Foreskin fibroblast (primary cell): ENCODE measurements at places on chromosomes 7 and 10.

DNA sequence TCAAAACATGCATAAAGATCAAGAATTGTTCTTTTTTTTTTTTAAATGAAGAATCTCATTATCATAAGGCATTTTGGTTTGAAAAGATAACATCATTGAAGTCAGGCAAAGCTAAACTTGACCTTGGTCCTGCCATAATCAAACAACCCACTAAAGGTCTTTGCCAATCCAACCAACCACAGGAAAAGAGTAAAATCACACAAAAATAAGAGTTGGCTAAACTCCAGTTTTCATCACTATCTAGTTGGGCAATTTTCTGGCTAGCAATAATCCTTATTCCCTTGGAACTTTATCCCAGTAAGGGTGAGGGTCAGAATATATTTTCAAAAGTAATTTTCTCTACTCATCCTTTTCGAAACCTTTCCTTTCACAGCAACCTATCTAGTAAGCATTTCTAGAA lies 62.4 kb downstream of the HIBADH start:
- no peak for DNase-seq

DNA sequence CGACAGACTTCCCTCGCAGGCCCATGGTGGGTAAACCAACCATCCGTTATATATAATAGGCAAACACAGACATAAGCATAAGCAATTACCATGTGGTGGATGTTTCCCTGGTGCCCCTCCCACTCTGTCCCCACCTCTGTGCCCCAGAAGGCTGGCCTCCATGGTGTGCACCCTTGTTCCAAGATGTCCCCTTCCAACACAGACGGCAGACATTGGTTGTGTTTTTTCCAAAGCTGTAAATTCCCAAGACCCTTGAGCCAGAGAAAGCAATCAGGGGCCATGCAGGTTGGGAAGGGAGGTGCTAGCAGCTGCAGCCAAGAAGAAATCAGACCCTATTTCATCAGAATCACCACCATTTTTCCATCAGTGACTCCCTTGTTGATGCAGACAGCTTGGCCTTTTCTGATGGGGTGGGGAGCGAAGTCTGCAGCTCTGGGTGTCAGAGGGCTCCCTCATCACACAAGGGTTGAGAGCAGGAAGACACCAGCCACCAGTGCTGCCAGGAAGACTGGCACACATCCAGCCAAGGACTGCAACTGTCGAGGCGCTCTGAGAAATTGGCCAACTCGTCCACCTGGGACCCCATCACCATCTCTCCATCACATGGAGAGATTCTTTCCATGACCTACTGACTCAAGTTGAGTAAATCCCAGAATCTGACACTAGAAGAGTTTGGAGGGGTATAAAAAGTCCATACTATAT lies 86.8 kb upstream of the CHST15 start:
- DNase-seq = no peak

GRCh38 chr10:115030483-115031200 lies 62.5 kb upstream of the ATRNL1 start:
- DNase-seq = no peak

DNA sequence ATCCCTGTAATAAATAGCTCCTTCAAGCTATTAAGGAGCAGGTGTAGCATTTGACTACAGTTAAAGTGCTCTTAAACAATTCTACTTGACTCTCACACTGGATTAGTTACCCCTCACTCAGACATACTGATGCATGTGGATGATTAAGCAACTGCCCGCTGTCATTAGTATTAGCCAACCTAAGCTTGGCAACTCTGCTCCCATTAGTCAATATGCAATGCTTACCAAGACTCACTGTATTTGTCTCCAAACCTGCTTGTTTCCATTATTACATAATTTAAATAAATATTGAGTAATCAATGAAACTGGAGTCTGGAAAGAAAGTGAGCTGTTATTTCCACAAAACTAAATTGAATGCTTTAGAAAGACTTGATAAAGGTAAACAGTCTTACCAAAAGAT lies 144.0 kb upstream of the ASAH2 start:
- peak; percentile 54 for DNase-seq

DNA sequence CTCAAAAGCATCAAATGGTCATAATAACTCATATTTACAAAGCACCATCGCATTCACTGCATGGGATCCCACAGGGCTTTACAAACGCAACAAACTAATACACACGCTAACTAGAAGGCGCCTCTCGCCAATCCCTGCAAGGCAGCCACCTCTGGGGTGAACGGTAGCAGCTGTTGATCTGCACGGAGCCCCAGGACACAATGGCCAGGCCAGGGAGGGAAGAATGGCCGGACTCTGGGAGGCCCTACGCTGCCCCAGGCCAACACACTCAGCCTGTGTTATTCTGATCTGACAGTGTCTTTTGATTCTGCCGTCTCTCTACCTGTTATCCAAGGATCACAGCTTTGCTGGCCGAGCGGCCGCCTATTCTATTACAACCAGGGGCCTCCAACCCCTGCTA lies 41.8 kb downstream of the HABP2 start:
- DNase-seq = no peak

GRCh38 chr10:110524179-110524858 lies 26.6 kb downstream of the DUSP5 start:
- no peak for DNase-seq

GRCh38 chr10:96846395-96846794 lies 14.3 kb downstream of the LCOR start:
- DNase-seq = no peak

- DNase-seq = peak; percentile 73
Observed at GRCh38 chr7:46080595-46081159, 159.6 kb upstream of the IGFBP3 start.

- peak; percentile 81 for DNase-seq
Observed at GRCh38 chr7:44533301-44534055, 7.7 kb downstream of the NPC1L1 start.

DNA sequence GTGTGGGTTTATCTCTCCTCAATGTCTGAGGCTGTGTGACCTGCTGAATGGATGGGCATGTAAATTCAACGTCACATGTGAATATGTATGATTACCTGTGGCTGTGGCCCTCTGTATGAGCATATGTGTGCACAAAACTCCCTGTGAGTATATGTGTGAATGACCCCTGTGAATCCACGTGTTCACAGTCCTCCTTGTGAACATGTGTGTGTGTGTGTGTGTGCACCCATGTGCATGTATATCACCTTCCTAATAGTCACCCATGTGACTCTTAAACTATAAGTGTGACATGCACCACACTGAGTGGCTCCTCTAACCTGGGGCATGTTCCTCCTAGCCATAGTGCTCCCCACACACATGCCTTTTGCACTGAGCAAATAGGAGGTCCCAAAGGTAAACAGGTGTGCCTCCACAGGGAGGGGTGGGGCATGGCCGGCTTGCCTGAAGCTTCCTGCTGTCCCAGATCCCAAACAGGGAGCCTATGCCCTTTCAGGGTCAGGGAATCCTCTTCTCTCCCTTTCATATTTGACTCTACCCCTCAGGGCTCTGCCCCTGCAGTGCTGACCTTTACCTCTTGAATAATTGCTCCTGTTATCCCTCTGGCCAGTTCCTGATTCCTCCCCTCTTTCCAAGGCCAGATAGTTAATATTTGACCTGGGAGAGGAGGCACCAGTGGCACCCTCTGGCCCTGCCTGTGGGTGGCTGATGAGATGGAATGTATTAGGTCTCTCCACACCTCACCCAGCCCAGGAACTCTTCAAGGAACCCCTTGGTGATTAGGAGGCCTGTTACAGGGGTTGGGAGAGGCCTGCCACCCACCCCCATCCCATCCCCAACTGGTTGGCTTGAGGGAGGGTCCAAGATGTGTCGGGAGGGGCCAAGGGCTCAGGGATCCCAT lies 1.9 kb downstream of the SEMA4G start:
- no peak for DNase-seq

- DNase-seq = peak; percentile 82
Observed at GRCh38 chr7:27031289-27032172, 64.3 kb downstream of the HOXA1 start.

GRCh38 chr10:95430231-95430951 lies 130.8 kb downstream of the SORBS1 start:
- peak; percentile 80 for DNase-seq

GRCh38 chr7:37417107-37417474 lies 31.6 kb downstream of the ELMO1 start:
- no peak for DNase-seq

DNA sequence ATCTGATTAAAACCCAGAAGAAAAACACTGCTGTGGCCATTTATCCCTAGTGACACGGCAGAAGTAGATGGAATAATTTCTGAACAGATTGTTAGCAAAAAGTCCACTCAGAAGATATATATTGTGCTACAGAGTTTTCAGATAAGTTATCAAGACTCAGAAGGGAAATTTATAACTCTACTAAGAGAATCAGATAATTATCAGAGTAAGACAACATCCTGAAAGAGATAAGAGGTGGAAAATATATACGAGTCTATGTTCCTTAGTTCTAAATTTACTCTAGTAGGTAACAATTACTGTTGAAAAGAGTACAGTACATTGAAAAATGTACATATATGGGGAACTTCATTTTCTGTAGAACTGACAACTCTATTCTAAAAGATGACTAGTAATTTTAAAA lies 176.7 kb downstream of the GNAI1 start:
- DNase-seq = no peak

- DNase-seq = peak; percentile 35
Observed at GRCh38 chr7:28573059-28573553, 160.8 kb downstream of the CREB5 start.
